WTC11 (cell line): ENCODE measurements at places on chromosomes 2 and 18.

- peak; percentile 70 for DNase-seq
Observed at GRCh38 chr18:8426401-8426800, 182.8 kb upstream of the RAB12 start.

- no peak for DNase-seq
Observed at GRCh38 chr2:198337368-198337767, 533.0 kb downstream of the PLCL1 start.

GRCh38 chr18:54187372-54187771 lies 37.1 kb downstream of the MBD2 start:
- no peak for DNase-seq

GRCh38 chr2:8667896-8668512 lies 13.9 kb upstream of the ID2 start:
- DNase-seq: no peak

- peak; percentile 34 for DNase-seq
Observed at GRCh38 chr2:42513252-42513918, 19.6 kb upstream of the KCNG3 start.

GRCh38 chr2:206693399-206694137 lies 24.6 kb downstream of the DYTN start:
- DNase-seq: no peak

- DNase-seq: no peak
Observed at GRCh38 chr2:70616168-70616694, 62.6 kb upstream of the TGFA start.

GRCh38 chr18:52936931-52937330 lies 596.9 kb downstream of the DCC start:
- no peak for DNase-seq

DNA sequence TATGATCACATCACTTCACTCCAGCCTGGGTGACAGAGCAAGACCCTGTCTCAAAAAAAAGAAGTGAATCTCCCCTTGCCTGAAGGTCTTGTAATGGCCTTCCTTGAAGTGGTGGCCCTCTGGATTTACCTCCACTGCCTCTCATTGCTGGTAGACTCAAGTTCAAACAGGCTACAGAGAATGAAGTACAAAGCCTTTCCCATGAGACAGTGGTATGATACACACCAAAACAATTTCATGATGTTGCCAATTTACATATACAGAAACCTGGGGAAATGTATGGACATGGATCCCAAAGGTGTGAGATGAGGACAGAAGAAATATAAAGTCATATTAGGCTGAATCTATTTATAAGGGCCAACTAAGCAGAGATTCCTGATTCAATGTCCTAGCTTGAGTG lies 4.8 kb upstream of the NOTO start:
- no peak for DNase-seq

GRCh38 chr18:52874774-52875173 lies 534.8 kb downstream of the DCC start:
- DNase-seq: no peak

- DNase-seq: peak; percentile 17
Observed at GRCh38 chr2:32375228-32375892, 18.5 kb downstream of the BIRC6 start.

DNA sequence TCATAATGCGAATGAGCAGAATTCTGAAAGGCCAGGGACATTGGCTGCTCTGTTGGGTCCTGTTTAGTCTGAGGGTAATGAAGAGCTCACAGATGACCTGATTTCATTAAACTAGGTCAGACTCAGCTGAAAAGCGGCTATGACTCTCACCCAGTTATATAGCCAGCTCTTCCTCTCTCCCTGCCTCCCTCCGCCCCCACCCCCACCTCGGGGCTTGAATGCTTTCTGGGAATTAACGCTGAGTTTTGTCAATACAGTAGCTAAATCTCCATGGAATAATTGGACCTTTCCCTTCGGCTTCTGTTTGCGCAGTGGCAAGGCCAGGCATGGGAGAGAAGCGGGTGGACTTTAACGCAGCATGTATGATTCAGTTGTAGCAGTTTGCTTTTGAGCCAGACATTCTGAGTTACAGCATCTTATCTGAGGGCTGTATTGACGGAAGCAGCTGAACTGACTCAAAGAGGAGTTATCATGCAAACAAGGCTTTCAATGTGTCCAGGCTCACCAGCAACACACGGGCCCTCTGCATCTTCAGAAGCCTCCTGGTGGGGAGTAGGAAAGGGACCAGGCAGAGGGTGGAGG lies 110.6 kb downstream of the MYCN start:
- no peak for DNase-seq

- no peak for DNase-seq
Observed at GRCh38 chr18:3151399-3152264, 68.1 kb downstream of the MYOM1 start.

- no peak for DNase-seq
Observed at GRCh38 chr18:22639026-22639463, 221.3 kb upstream of the CTAGE1 start.

DNA sequence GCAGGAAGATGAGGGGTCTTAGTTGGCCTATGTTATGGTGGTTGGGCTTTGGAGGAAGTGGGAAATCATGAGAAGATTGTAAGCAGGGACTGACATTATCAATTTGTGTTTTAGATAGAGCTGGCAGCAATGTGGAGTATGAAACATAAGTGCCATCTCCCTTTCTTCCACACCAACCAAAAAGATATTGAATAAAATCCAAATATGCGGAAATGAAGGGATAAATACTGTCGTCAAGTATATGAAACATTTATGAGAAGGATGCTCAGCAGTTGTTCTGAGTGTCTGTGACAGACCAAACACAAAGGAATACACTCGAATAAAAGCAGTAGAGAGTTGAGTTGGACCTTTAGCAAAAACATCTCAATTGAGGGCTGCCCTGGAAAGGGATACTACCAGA lies 1090.0 kb upstream of the ZEB2 start:
- no peak for DNase-seq

DNA sequence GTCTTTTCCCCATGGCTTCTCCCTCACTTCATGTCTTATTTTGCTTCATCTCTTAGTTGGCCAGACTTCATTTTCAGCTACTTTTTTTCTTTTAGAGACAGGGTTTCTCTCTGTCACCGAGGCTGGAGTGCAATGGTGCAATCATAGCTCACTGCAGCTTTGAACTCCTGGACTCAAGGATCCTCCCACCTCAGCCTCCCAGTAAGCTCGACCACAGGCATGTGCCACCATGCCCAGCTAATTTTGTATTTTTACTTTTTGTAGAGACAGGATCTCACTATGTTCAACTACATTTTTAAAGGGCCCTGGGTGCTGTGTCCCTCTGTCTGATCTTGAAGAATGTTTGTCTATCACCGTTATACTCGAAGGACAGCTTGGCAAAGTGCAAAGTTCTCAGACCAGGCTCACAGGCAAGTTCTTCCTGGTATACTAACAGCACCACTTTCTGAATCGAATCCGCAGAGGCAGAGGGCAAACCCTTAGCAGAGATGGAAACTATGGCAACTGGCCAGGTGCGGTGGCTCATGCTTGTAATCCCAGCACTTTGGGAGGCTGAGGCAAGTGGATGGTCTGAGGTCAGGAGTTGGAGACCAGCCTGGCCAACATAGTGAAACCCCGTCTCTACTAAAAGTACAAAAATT lies 60.9 kb downstream of the SOWAHC start:
- DNase-seq: no peak

GRCh38 chr2:37301408-37301807 lies 23.2 kb downstream of the PRKD3 start:
- no peak for DNase-seq

- DNase-seq: no peak
Observed at GRCh38 chr2:181234487-181234891, 222.7 kb upstream of the ITGA4 start.

DNA sequence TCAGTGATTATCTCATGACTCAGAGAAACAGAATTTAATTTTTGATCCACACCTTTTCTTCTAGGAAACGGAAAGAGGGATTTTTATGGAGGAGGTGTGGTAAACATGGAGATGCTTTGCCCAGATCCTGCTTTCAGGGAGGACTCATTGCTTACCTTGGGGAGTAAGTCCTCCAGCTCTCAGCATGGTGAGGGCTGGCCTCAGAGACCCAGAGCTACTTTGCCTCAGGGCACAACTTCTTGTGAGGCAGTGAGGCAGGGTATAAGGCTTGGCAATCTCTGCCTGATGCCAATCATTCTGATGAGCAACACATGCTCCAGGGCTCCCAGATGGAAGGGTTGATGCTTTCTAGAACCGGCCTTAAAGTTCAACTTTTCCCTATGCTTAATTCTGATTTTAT lies 189.9 kb upstream of the DCC start:
- DNase-seq: no peak

DNA sequence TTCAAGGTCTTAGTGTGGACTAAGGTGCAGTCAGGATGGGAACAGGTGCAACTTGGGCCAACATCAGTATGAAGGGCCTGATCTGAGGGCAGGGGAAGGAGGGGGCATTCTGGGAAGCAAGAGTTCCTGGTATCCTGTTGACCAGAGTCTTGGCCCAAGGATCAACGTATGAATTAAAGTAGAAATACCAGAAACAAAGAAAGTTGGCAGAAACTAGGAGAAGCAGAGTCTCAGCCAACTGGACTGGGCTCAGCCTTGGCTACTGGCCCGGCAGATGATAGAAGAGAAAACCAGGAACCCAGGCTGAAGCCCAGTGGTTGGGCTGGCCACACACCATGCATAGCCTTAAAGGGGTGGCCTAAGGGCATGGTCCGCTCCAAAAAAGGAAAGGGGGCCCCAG lies 2.3 kb downstream of the CETN1 start:
- DNase-seq: no peak

DNA sequence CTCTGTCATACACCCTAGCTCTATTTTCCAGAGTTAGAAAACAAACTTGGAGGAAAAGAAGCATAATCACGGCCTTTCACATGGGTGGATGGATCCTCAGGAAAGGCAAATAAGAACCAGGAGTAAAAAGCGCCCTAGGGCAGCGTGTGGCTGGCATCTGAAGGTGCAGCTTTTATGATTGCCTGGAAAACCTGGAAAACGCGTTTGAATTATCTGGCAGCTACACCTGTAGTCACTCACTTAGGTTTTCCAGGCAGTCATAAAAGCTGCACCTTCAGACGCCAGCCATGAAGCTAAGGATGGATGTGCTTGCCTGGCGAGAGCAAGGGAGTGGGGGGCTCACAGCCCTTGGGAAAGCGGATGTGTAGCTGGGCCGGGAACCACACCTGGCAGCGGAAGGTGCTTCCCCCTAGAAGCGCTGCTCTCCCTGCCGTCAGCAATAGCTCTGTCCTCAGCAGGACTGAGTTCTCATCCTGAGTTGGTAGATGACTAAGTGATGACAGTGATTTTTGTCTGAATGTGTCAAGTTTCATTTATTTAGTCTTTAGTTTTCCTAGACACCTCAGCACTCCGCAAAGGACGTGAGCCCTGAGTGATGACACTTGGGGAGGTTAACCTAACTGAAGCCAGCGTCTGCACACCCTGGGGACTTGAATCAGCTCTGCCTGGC lies 82.0 kb downstream of the DCDC2C start:
- no peak for DNase-seq

DNA sequence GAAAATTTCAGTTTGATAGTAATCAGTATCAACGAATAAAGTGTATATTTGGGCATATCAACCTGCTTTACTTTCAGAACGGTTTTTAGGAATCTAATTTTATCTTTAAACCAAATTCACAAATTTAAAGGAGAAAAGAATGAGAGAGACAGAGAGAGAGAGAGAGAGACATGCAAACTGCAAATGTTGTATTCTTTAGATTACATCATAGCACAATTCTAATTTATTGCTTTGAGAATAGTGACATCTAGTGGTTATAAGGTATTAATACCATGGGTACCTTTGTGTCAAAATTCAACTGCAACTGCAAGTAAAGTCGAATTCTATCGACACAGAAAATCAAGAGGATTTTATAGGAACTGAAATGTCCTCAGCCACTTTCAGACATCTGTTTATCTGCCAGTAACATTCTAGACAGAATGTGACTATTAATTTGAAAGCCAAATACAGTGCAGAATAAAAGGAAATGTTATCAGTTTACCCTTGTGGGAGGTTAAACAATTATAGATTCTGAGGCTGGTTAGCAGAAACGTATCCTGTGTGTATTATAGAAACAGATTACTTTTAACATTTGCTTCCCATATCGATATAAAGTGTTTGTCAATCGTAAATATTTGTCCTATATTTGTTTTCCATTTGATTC lies 529.8 kb upstream of the VRK2 start:
- DNase-seq: no peak

DNA sequence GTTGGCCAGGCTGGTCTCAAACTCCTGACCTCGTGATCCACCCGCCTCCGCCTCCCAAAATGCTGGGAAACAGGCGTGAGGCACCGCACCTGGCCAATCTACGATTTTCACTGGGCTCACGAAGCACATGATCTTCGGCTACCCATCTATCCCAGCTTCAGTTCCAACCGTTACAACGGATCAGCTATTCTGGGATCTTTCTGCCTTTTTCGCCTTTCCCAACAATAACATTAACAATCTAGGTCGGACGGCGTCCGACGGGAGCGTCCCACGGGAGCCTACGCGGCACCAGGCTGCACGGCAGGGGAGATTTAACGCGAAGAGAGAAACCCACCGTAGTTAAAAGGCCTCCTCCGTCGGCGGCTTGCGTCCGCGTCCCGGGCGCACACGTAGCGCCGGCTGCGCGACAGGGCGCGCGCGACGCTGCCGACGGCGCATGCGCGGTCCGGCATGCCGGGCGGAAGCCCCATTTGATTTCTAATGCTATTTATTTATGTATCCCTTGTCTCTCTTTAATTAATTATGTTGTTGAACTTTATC lies at the start of gene MSL3B:
Gene MSL3B (minus strand): TSS at position 394 of the 540 bp plus-strand sequence.
- peak; percentile 31 for DNase-seq

DNA sequence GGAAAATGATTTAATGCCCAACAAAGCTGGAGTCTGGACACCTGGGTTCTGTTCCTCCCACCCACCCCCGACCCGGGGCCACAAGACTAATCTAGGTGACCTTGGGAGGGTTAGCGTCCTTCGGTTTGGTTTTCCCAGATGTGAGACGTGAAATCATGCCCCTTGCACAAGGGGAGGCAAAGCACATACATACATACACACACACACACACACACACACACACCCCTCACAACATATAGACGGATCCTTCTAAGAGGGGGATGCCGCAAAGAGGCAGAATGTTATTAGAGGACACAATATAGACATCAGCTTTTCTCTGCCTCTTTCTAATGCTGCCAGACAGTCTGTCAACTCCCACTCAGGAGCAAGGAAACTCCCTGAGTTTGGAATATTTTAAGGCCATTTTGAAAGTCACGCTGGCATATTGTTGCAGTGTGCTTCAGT lies 616 bp upstream of the RBMS1 start:
- DNase-seq: no peak

DNA sequence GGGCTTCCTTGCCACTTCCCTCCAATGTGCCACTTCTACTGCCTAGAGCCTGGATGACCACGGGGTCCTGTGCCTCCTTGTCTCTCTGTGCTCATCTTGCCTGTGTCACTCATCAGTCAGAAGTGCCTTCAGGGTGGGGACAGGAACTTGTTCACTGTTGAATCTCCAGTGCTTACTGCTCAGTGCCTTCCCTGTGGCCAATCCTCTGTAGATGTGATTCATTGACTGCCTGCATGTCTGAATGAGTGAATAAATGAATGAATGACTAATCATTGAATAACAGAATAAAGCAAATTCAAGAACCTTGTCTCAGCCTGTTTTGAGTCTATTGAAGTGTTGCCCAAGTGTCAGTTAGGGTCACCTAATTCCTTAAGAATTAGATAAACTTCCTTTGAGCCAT lies 42.3 kb upstream of the FAM136A start:
- DNase-seq: no peak
